ENCODE measurements at places on chromosomes 5 and 9.

GRCh38 chr9:134423166-134423565 lies 96.9 kb downstream of the RXRA start:
- DNase-seq = no peak

DNA sequence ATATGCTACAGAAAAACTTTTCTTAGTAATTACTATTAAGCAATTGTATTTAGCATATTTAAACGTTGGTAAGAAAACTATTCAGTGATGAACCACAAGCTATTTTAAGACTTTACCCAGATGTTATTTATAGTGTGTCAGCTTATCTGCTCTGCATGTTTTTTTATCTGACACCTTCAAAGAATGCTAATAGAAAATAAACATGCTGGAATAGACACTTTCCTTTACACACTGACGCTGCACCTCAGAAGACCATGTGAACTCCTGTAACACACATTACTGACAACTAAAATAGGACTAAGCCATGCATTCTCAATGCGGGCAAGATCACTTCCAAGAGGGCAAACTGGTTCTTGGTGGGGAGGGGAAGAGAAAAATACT lies 38.3 kb downstream of the FNIP1 start:
- DNase-seq = no peak

- no peak for DNase-seq
Observed at GRCh38 chr9:23483566-23483965, 342.5 kb downstream of the ELAVL2 start.

- peak; percentile 53 for DNase-seq
Observed at GRCh38 chr9:6068983-6069382, 53.6 kb upstream of the RANBP6 start.

GRCh38 chr5:28215091-28215490 lies 1176.7 kb upstream of the CDH9 start:
- no peak for DNase-seq

DNA sequence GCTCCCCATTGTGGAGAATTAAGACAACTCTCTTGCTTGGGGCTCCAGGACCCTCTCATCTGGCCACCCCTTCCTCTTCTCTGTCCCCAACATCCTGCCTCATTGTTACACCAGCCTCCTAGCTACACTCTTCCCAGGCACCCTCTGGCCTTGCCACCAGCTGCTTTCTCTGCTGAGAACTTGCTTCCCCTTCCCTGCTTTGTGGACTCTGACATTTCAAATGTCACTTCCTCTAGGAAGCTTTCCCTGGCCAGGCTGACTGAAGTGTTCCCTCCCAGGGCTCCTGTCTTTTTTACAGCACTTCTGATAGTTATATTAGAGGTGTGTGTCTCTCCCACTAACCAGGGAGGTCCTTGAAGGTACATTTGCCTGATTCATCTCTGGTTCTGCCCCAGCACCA lies 194.0 kb upstream of the KLF4 start:
- DNase-seq = no peak

DNA sequence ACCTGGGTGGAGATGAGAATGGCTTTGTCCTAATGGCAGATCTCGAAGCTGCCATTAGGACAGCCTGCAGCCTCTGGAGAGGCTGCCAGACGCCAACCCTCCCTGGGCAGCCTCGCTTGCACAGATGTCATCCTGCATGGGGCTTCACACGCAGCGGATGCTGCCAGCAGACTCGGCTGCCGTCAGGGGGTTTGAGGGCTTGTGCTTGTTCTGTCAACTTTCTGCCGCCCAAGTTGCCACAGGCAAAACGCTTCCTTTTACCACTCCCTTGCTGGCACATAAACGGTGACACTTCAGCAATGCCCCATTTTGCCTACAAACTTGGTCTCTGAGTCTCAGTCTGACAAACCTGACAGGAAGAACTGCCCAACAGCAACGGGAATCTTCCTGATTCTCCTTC lies 24.7 kb downstream of the DAP start:
- no peak for DNase-seq

GRCh38 chr5:114477816-114478334 lies 116.0 kb downstream of the KCNN2 start:
- no peak for DNase-seq

GRCh38 chr5:62720031-62720441 lies 141.4 kb downstream of the LRRC70 start:
- no peak for DNase-seq

DNA sequence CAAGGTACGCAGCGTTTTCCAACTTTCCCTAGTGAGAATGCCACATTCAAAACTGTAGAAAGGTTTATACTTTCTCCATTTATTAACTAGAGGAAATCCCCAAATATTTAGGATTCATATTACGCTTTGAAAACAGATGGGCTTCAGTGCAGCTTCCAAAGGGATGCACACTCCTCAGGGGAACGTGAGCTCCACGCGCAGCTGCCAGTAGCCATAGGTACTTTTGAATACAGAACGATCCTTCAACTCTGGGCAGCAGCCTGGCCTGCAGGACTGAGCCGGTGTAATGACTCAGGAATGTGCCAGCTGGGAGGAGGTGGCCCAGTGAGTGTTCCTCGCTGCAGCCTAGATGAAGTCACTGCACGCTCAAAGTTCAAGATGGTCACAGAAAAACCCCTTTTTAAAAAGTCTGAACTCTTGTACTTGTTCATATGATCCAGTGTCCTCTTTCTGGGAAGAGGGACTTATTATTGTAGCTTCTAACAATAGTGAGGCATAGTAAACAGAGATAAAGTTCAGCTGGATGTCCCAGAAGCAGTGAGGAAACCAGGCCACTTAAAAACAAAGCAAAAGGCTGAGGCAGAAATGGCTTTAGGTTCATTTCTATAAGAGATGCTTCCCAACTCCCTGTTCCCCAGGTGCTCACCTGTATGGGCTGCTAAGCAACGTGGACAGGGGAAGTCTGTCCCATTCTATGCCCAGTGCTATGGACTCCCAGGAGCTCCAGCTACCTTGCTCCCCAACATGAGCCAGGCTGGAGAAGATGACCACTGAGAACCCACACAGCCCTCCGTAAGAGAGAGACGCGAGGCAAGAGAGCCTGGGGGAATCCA lies 130.0 kb downstream of the LHFPL2 start:
- DNase-seq = no peak

DNA sequence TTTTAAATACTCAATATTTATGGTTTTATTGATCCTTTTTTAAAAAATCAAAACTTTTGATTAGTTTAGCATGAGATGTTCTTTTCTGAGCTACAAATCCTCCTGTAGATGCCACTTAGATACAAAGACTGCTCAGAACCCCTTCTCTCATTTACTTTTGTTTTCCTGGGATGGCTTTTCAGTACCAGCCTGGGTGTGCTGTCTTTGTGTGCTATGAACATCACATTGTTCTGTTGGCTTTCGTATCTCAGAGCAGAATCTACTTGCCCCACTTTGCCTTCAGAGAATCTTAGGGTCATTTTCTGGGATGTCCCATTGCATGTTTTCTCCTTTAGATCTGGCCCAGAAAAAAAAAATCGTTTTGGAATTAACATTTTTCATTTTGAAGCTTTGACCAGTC lies 85.9 kb downstream of the RASGRF2 start:
- DNase-seq = no peak

DNA sequence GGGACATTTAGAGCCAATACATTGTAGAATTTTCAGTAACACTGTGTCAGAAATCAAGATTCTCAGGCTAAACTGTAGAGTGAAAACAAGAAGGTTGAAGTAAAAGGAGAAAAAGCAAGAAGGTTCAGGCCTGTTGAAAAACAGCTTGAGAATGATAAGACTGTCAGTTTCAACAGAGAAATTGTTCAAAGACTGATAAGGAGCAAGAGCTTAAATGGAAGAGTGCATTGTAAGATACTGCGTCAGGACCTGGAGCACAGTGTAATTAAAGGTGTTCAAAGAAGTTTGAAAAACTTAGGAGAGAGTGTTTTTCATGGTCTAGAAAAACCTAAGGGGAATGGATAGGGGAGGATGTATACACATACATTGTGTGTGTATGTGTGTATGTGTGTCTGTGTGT lies 408.3 kb downstream of the KDM4C start:
- no peak for DNase-seq

- no peak for DNase-seq
Observed at GRCh38 chr5:10745133-10745532, 15.9 kb downstream of the DAP start.

GRCh38 chr5:79771387-79771786 lies 81.8 kb downstream of the CMYA5 start:
- no peak for DNase-seq

DNA sequence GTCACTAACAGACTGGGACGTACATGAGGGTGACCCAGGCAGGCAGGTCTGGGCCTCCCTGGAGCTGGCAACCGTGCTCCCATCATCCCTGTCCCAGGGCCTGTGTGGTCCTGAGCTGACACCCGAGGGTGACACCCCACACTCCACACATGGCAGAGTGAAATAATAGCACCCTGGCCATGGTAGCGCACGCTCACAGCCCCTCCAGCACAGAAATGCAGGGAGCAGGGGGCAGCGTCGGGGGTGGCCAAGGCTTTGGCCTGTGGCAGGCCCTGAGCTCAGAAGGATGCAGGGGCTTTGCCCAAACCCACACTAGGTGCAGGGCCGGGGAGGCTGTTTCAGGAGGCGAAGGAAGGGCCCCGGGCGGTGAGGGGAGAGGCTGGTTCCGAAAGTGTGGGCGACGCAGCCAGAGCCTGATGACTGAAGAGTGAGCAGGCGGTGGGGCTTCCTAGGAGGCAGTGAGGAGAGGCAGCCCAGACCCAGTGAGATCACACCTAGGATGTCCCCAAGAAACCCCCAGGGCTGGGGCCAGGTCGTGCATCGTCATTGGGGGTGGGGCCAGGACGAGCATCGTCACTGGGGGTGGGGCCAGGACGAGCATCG lies 12.9 kb downstream of the OR2V2 start:
- peak; percentile 68 for DNase-seq

DNA sequence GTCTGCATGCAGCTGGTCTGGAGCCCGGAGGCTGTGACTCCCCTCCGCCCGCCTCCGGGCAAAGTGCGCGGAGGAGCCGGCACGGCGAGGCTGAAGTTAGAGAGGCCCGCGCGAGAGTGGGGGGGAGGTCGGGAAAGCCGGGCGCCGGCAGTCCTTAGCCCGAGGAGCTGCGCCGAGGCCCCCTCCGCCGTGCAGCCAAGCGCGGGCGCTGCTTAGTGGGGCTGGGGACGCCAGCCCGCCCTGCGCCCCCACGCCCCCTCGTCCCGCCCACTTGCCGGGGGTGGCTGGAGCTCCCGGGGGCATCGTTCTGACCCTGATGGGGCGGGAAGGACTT lies 403 bp downstream of the NINJ1 start:
- no peak for DNase-seq

DNA sequence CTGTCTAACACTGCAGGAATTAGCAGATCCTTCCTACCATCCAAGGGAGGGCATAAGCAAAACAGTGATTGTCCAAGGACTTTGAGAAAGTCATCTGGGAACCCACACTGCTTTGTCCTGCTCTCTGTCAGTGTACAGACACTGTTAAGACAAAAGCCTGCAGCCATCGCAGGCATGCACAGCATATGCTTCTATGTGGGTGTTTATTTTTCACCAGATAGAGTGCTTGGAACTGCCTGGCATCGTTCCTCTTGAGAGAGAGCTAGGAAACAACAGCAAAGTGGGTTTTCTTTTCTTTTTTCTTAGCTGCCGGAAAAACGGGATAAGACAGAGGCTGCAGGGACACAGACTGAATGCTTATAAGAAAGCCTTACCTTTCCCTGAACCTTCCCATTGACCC lies 212.3 kb downstream of the ICE1 start:
- no peak for DNase-seq

DNA sequence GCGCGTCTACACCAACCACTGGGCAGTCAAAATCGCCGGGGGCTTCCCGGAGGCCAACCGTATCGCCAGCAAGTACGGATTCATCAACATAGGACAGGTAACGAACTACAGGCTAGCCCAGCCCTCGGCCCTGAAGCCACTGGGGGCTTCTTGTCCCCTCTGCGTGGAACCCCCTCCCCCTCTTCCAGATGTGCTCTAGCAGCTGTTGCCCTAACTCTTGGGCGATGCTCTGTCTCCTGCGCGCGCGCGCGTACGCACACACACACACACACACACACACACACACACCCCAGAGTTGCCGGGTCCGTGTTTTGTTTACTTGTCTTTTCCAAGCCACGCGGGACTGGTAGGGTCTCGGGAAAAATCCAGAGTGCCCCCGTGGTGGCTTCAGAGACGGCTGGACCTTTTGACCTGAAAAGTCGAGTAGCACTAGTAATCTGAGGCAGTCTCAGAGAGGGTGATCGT lies 836 bp downstream of the PCSK5 start:
- peak; percentile 18 for DNase-seq

- no peak for DNase-seq
Observed at GRCh38 chr9:91803970-91804752, 145.9 kb downstream of the ROR2 start.

GRCh38 chr9:110538647-110539041 lies 40.9 kb downstream of the SVEP1 start:
- no peak for DNase-seq

DNA sequence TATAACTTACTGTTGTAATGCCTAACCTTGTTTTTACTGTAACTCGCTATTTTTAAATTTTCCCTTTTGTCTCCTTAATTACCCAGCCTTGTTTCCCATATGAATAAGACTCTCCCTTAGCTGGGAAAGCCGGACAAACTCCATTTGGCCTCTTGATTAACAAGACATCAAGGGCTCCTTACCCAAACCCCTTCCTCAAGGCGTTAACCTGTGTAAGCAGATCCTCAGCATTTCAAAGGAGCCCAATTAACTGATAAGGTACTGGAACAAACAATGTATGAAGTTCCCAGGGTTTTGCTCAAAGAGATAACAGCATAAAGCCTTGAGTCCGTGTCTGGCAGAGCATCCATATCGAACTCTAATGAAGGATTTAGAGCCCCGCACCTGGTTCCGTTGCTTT lies 66.0 kb upstream of the SIMC1 start:
- no peak for DNase-seq

GRCh38 chr5:167964529-167964928 lies 326.9 kb upstream of the WWC1 start:
- no peak for DNase-seq

- no peak for DNase-seq
Observed at GRCh38 chr9:116151966-116152381, 1.6 kb upstream of the PAPPA start.

DNA sequence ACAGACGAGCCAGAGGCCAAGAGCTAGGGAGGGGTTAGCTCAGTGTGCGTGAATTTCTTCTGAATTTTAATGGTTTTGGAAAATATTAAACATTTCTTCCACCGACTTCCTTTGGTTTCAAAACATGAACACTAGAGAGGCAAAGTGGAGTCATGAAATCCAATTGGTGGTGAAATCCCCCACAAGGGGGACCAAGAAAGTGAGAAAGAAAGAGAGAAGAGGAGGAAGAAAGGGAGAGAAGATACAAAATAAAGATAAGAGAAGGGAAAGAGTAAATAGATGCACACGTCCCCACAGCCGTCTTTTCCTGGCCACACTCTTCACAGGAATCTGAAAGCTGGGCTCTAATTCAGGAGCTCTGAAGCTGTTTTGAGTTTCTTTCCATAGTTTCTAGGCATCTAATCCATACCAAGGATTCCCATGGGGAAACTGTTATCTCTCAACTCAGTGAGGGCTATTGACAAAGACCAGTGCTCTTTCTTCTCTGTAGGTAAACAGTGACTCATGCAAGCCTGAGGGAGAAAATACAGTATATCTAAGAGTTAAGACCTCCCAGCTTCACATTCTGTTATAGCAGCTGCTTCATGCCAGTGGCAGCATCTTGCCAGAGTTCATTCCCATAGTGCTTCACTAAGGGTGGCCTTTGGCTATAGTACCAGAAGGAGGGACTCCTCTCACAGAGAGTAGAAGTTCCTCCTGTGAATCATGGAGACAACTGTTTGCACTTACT lies 115.8 kb upstream of the LIFR start:
- no peak for DNase-seq

GRCh38 chr9:128438343-128439109 lies 17.3 kb upstream of the ODF2 start:
- DNase-seq = peak; percentile 79

Data from CD4-positive, alpha-beta T cell treated with Interleukin-2 at 100 ng/mL for 4 hours (primary cell).